ENCODE measurements at places on chromosomes 5 and 9. TPM values are rescaled to one million over a fixed set of nuclear protein-coding genes. Genes with fewer than 3 reads are reported as not detected.

The ARL14EPL gene
- not detected for total RNA-seq

The ADGRD2 gene
- not detected for total RNA-seq

The PCDHGA1 gene
- 0.46 TPM for total RNA-seq

The FBP2 gene
- not detected for total RNA-seq

Measured in upper lobe of right lung (tissue), 1 donor.